ENCODE measurements at places on chromosomes 6 and 20.

DNA sequence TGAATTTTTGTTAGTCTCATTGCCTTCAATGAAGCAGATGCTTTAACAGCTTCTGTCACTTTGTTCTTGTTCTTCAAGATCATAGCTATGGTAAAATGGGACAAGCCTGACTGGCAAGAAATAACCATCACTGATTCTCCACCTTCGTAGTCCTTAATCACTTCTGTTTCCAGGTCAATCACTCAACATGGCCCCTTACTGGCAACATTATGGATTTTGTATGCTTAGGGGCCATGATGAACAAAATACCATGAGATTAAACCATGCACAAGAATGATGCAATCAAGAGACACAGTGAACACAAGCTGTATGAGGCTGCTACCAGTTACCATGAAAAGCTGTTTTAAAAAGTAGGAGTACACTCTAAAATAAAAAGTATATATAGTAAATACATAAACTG lies 32.8 kb downstream of the ADNP start:
- DNase-seq, result no peak

GRCh38 chr20:44959082-44959637 lies 1.0 kb downstream of the TOMM34 start:
- no peak for DNase-seq

- DNase-seq, result no peak
Measured at GRCh38 chr6:88584581-88585275, 378.7 kb downstream of the RNGTT start.

GRCh38 chr6:146194434-146194833 lies 165.6 kb downstream of the GRM1 start:
- DNase-seq, result no peak

DNA sequence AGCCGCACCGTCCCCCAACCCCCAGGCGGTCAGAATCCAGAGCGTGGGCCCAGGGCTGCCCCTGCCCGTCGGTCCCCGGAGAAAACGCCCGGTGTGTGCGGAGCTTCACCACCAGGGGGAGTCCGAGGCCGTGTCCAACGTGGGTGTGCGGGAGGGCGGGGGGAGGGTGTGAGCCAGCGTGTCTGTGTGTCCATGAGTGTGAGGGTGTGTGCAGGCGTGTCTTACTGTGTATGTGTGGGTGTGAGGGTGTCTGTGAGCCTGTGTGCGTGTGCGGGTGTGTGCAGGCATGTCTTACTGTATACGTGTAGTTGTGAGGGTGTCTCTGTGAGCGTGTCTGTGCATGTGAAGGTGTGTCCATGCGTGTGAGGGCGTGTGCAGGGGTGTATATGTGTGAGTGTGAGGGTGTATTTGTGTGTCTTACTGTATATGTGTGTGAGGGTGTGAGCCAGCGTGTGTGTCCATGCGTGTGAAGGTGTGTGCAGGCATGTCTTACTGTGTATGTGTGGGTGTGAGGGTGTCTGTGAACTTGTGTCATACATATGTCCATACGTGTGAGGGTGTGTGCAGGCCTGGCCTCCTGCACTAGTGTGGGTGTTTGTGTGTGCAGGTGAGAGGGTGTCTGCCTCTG lies 24.6 kb upstream of the GATA5 start:
- DNase-seq, result no peak

DNA sequence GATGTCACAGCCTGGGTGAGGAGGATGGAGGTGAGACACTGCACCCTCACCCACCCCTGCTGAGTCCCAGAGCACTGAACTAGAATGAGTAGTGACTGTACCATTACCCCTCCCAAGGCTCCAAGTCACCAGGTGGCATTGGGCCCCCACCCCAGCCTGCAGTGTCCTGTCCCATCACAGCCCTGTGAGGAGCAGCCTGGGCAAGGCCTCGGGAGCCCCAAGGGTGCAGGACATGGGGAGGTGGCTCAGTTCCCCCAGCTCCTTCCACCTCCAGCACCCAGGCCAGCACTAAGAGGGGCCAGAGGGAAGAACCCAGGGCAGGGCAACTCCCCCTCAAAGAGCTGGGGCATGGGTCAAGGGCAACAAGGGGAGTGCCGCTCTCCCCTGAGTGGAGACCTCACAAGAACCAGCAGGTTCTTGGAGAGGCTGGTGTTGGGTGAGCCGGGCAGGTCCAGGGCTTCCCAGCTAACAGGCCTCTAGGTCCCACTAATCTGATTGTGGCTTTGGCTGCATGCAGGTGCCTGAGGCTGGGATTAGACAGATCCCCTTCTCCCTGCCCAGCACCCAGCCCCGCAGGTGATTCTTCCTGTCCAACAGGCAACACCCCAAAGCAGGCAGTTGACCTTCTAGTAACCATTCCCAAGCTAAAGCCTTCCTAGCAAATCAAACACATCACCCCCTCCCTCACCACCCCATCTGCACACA lies 2.6 kb downstream of the CST4 start:
- no peak for DNase-seq

- DNase-seq, result no peak
Measured at GRCh38 chr20:58567437-58567836, 52.2 kb upstream of the APCDD1L start.

DNA sequence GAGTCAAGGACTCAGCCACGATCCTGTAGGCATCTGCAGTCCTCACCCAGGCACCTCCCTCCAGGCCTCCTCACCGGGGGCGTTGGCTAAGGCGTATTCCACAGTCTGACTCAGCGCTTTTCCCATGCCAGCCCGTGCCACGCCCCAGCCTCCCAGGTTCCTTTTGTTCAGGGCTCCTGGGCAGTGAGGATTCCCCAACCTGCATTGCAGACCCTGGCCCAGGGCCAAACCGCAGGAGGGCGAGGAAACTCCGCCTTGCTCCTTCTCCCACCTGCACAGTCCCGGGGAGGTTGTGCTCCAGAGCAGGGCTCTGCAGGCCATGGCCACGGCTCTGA lies 202.8 kb upstream of the CST7 start:
- DNase-seq, result no peak

- DNase-seq, result no peak
Measured at GRCh38 chr6:44995486-44996132, 332.5 kb upstream of the RUNX2 start.

DNA sequence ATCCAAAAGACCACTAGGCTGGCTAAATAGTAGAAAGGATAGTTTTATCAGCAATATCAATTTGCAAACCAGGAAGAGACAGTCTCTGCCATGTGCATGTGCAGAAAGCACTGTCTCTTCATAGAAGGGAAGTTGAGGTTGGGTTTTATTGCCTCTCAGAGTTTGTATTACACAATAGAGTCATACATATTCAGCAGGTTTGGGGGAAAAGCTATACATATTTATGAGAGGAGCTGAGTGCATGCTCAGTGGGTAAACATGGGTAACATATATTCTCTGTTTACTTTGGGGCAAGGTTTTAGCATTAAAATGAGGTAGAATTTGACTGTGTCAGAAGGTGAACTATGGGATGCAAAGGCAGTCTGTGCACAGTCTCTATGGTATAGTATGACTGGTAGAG lies 14.9 kb downstream of the TMEM170B start:
- no peak for DNase-seq

- no peak for DNase-seq
Measured at GRCh38 chr6:28531479-28532128, 5.9 kb downstream of the GPX5 start.

GRCh38 chr20:31644701-31645100 lies 7.0 kb downstream of the COX4I2 start:
- DNase-seq, result no peak

GRCh38 chr20:53623454-53624211 lies 30.0 kb upstream of the ZNF217 start:
- no peak for DNase-seq

- no peak for DNase-seq
Measured at GRCh38 chr6:137787016-137787415, 80.0 kb upstream of the TNFAIP3 start.

DNA sequence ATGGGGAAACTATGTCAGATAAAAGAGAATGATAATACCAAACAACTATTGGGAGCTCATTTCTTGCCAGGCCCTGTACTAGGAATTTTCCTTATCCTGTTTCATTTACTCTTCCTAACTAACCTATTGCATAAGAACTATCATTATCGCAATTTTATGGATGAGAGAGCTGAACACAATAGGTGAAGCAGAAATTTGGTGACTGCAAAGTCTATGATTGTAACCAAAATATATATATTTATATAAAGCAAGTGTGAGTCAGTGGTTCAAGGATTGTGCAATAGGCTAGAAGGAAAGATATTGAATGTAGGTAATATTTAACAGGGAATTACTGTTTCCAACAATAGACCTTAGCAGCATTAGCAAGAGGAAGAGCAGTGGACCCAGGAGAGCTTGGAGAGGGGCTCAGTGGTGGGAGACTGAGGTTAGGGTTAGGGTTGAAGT lies 181.1 kb upstream of the TENT5A start:
- DNase-seq, result no peak

DNA sequence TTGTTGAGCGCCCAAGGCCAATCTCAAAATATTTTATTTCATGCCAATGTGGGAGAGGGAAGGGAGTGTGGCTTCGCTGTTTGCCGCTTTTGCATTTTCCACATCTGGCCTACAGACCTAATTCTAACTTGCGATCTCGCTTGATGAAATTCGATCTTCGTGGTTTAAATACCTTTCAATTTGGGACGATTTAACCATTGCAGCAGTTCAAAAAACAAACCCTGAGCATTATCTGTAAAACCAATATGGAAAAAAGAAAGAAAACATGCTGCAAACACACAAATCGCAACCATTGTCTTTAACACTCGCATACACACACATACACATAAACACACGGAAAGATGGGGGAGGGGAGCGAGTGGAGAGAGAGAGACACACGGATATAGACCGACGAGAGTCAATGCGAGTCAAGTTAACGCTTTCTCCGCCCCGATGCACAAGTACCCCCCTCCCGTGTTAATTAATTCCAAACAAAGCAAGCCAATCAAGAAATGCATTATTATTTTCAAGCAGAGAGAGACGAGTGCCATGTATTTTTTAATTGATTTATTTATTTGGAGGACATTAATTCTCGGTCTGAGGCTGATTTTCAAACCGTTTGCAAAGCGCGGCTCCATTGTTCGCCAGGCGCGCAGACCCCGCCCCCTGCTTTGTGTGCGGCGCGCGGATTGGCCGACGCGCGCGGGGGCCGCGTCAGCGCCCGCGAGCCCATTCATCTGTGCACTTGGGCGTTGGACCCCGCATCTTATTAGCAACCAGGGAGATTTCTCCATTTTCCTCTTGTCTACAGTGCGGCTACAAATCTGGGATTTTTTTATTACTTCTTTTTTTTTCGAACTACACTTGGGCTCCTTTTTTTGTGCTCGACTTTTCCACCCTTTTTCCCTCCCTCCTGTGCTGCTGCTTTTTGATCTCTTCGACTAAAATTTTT lies at the start of gene MARCKS:
MARCKS (plus strand) TSS at position 721 of the 931 bp plus-strand sequence. CDS start 401 bp downstream, outside the sequence.
- peak; percentile 68 for DNase-seq

- no peak for DNase-seq
Measured at GRCh38 chr20:57283860-57284259, 17.4 kb upstream of the BMP7 start.

DNA sequence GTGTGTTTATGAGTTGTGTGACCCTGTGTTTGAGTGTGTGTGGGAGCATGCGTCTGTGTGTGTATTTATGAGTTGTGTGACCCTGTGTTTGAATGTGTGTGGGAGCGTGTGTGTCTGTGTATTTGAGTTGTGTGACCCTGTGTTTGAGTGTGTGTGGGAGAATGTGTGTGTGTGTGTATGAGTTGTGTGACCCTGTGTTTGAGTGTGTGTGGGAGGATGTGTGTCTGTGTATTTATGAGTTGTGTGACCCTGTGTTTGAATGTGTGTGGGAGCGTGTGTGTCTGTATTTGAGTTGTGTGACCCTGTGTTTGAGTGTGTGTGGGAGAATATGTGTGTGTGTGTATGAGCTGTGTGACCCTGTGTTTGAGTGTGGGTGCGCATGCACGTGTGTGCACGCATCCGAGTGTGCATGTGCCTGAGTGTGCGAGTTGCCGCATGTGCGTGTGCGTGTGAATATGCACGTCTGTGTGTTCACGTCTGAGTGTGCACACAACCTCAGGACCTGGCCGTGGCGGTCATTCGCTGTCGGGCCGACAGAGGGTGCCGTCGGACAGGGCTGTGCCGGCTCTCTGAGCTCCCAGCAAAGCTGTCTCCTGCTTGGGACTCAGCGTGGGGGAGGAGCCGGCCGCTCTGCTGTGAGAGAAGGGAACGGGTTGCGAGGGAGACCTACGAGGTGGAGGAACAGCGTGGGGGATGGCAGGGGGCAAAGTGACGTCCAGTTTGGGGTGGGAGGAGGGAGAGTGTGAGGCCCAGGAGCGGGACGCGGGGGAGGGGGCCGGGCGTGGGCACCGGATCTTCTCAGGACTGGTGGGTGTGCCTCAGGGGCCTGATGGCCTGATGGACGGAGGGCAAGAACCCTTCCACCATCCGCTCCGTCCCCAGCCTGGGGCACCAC lies 19.7 kb downstream of the SLC17A9 start:
- peak; percentile 68 for DNase-seq

DNA sequence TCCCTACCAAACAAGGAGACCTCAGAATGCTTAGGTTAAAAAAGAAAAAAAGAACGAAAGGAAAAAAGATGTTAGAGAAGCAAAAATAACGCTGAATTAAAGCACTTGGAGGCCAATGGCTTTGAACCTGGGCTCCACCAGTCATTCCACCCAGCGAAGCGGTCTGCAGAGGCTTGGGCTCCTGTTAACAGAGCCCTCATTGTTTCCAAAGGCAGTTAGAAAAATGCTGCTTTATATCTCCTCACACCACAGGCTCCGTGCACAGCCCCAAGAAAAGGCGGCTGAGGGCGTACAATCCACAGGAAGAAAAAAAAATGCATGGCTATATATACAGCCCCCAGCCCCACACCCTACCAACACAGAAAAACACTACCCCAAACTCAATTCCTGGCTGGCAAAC lies 255.9 kb downstream of the FOXC1 start:
- no peak for DNase-seq

DNA sequence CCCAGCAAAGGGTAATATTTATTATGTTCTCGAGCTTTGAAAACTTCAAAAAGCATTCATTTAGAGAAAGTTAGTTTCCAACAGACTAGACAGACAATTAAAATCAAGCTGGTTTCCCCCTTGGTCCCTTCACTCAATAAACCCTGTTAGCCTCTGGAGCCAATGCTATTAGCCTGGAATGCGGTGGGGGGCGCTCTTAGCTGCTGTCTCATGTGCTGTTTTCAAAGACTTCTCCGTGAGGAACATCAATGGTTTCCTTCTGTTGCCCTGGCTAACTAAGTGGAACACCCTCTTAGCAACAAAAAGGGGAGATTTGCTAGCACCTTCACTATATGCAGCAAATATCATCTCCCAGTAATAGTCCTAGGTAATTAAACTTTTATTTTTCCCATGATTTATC lies 86.4 kb downstream of the LY86 start:
- DNase-seq, result no peak

All from occipital lobe (tissue), 3 donors.